ENCODE measurements at places on chromosomes 16 and 17.

GRCh38 chr16:87696726-87697125, 69.1 kb downstream of the KLHDC4 start:
- no peak for DNase-seq

- DNase-seq: no peak
Observed at GRCh38 chr17:32148351-32148750, 6.0 kb downstream of the RHOT1 start.

DNA sequence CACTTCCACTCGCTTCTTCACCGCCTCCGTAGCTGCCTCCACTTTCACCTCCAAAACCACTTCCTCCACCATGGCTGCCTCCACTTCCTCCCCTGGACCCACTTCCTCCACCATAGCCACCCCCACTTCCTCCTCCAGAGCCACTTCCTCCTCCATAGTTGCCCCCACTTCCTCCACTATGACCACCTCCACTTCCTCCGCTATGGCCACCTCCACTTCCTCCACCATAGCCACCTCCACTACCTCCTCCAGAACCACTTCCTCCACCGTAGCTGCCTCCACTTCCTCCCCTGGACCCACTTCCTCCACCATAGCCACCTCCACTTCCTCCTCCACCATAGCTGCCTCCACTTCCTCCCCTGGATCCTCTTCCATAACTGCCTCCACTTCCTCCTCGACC, 4.5 kb downstream of the KRT9 start:
- no peak for DNase-seq

- DNase-seq: no peak
Observed at GRCh38 chr16:53773881-53774280, 69.9 kb downstream of the FTO start.

GRCh38 chr17:40506786-40507185, 5.4 kb upstream of the TNS4 start:
- no peak for DNase-seq

DNA sequence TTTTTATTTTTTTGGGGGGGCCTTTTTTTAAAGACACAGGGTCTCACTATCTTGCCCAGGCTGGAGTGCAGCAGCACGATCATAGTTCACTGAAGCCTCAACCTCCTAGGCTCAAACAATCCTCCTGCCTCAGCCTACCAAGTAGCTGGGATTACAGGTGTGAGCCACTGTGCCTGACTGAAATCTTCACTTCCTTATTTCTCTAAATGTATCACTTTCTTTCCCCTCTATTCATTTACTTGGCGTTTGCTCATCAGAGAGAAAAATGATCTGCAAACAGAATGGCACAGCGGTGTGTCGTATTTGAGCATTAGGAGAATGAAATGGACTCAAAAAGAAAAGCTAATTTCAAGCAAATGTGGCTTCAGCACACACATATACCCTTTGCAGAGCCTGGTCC, 44.3 kb upstream of the CDH5 start:
- no peak for DNase-seq

Data from putamen (tissue), 1 donor.